ENCODE measurements at places on chromosomes 6 and 20.

GRCh38 chr6:161161121-161161520 is 112.7 kb downstream of the AGPAT4 start:
- DNase-seq = no peak

DNA sequence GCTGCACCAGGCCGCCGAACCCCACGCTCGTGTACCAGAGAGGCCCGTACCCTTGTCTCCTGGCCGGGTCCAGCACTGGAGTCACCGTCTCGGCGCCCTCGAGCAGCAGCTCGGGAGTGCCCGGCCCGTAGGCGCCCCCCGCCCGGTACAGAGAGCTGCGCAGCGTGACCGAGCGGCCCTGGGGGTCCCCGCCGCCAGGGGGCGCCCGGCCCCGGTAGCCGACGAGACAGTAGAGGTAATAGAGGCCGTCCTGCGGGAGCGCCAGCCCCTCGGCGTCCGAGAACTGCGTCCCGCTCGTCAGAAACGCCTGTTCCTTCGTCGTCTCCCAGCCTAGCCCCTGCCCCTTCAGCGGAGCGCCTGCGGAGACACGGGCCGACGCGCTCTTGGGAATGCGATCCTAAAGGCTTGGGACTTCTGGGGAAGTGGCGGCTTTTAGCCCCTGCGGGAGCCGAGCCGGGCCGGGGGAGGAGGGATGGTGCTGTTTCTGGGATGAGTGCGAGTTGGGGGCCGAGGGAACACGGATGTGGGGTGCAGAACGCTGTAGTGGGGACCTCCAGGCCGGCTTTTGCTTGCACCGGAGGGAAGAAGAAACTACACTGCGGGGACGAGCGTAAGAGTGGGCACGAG is 1.3 kb downstream of the LTB start:
- DNase-seq = peak; percentile 51

- no peak for DNase-seq
These were observed 33.8 kb upstream of the E2F3 start for GRCh38 chr6:20367743-20368485.

- DNase-seq = no peak
These were observed 2.3 kb downstream of the RNF144B start for GRCh38 chr6:18389479-18389878.

GRCh38 chr6:106549521-106549920 is 79.8 kb downstream of the RTN4IP1 start:
- DNase-seq = no peak

GRCh38 chr6:44631968-44632367 is 244.5 kb downstream of the CDC5L start:
- no peak for DNase-seq

DNA sequence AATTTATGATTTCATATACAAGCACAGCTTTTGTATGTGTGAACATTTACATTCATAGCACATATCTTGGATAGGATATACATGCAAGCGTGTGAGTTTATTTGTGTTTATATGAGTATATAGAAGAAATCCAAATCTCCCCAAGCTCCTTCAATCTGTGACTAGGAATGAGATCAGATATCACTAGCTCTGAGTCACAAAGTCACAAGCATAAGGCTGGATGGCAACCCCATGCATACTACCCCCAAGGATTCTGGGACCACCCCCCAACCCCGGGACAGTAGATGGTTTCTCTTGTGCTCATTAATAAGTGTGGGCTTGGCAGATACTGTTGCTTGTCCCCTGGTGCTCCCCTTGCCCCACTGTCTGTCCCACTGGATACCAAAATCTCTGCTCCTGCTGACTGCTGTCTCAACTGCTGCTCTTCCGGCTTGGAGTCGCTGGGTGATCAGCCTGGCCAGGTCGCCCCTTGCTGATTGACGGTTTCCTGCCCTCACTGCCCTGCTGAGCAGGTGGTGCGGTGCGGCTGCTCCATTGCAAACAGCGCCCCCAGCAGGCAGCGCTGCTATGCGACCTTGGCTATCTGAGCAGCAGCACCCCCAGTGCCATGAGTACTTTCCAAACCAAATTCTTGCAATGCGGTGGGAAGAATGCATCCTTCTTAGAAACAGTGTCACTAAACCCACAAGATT is 279.4 kb downstream of the CD83 start:
- DNase-seq = no peak

DNA sequence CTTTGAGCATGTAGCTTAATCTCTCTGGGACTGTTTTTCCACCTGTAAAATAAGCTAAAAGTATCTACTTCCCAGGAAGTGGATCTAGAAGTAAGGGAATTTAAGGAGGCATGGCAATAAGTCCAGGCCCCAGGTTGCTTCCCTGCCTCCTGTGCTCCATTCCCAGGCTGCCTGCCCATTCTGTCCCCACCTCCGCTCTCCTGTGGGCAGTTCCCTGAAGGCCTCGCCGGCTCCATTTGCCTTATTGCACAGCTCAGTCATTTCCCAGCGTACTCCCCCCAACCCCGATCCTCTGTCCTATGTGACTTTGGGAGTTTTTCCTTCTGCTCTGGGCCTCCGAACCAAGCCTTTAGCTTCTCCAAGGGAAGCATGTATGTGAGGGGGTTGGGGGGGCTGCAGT is 4.6 kb downstream of the SLC29A1 start:
- DNase-seq = no peak

DNA sequence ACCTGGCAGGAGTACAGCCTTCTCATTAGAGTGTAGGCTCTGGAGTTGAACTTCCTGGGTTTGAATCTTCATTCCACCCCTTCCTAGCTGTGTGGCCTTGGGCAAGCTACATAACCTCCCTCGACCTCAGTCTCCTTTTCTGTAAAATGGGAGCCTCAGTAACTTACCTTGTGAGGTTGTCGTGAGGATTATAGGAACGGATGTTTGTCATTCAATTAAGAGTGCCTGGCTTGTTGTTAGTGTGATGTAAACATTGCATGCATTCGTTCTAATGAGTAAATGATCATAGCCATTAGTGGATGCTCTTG is 45.2 kb downstream of the TOX2 start:
- no peak for DNase-seq

DNA sequence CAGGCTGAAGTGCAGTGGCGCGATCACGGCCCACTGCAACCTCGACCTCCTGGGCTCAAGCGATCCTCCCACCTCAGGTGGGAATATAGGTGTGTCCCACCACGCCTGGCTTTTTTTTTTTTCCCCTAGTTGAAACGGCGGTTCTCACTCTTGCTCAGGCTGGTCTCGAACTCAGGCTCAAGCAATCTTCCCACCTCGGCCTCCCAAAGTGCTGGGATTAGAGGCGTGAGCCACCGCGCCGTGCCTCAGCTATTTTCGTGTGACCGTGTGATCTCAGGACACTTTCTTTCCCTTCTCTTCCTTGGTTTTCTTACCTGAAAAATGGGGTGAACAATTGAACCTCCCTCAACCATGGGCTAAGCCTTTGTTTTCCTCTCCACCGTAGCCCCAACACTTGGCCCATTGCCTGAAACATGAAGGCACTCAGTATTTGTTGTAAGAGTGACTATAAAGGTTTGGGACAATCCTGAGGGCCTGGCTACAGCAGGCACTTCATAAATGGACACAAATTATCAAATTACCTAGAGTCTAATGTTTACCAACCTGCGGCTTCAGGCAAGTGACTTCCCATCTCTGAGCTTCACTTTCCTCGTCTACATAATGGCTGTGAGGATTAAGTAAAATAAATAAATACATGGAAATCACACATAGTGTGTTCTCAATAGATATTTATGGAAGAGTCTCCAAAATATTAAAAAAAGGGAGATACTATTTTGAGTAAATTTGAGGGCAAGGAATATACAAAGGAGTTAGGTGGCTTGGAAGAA is 31.4 kb upstream of the ID1 start:
- DNase-seq = no peak

Measured in AG09319 (cell line).